Adrenal gland (tissue), 19 donors: ENCODE measurements at places on chromosomes 16 and 17. TPM values are rescaled to one million over a fixed set of nuclear protein-coding genes. Genes with fewer than 3 reads are reported as not detected.

GRCh38 chr17:31415004-31415454 lies 23.6 kb downstream of the RAB11FIP4 start:
- DNase-seq: no peak

Gene CHD9NB
- total RNA-seq: 0.54 TPM

DNA sequence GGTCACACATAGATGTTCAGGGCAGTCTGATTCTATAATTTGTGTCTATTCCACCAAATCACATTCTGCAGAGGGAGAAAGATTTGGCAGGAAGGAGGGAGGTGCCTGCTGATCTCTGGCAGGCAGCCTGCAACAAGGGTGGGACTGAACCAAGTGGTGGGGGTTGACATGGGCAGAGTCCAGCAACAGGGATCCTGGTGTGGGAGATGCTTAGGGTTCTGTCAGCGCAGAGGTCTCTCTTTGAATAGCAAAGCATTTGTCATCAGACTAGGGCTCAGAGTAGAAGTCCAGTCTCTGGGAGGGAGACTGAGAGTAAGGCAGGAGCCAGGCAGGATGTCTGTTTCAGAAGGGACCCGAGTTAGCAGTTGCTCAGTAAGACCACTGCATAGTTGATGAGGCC lies 94.6 kb downstream of the UTP18 start:
- DNase-seq: no peak

GRCh38 chr17:72604518-72604917 lies 483.7 kb downstream of the SOX9 start:
- DNase-seq: no peak

- peak; percentile 47 for DNase-seq
Observed at GRCh38 chr16:19389246-19389645, 28.4 kb upstream of the TMC5 start.

Gene KRT9
- total RNA-seq: not detected

GRCh38 chr17:10798332-10798749 lies 5.6 kb downstream of the TMEM238L start:
- DNase-seq: peak; percentile 22

Gene CD300C
- total RNA-seq: 3.1 TPM

DNA sequence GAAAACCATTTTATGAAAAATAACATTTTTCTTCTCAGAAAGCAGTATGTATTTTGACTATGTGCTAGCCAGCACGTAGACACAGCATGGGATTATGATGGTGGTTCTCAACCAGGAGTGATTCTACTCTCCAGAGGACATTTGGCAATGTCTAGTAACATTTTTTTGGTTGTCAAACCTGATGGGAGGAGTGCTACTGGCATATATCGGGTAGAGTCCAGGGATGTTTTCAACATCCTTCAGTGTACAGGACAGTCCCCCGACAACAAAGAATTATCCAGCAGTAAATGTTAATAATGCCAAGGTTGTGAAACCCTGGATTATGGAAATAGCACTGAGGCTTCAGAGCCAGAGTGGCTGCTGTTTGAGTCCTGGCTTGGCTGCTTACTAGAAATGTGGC lies 27.7 kb downstream of the AP2B1 start:
- no peak for DNase-seq

Gene ZG16B
- 0.41 TPM for total RNA-seq

DNA sequence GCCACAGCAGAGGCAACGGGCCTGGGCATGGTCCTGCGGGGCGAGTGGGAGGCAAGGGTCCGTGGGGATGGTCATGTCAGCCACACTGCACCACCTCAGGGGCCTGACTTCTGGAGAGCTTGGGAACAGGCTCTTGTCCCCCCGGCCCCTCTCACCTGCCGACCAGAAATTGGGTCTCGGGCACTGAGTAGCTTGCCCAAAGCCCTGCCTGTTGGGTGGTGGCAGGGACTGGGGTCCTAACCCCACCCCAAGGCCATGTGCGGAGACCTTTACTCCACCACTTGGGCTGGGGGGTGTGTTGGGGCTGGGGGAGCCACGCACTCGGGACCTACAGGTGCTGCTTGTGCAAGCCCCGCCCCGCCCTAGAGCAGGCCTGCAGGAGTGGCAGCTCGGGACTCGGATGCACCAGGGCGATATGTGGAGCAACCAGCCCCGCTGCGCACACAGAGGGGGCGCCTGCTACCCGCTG lies 24.2 kb upstream of the CHMP6 start:
- DNase-seq: no peak

- DNase-seq: no peak
Observed at GRCh38 chr17:10305398-10305797, 67.4 kb downstream of the MYH13 start.

Gene JPH3
- 3.2 TPM for total RNA-seq

Gene MT4
- total RNA-seq: not detected

DNA sequence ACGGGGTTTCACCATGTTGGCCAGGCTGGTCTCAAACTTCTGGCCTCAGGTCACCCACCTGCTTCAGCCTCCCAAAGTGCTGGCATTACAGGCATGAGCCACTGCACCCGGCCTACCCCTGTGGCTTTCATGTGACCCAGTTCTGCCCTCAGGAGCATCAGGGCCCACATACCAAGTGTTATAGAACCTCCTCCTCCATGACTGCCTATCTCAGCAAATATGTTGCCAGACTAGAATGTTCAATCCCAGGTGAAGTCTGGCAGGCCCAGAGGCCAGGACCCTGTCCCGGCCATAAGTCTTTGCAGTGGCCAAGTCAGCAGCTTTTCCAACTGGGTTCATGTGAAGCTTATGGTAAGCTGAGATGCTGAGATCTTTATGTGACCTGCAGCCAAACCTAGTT lies 9.8 kb upstream of the SMPD3 start:
- no peak for DNase-seq

DNA sequence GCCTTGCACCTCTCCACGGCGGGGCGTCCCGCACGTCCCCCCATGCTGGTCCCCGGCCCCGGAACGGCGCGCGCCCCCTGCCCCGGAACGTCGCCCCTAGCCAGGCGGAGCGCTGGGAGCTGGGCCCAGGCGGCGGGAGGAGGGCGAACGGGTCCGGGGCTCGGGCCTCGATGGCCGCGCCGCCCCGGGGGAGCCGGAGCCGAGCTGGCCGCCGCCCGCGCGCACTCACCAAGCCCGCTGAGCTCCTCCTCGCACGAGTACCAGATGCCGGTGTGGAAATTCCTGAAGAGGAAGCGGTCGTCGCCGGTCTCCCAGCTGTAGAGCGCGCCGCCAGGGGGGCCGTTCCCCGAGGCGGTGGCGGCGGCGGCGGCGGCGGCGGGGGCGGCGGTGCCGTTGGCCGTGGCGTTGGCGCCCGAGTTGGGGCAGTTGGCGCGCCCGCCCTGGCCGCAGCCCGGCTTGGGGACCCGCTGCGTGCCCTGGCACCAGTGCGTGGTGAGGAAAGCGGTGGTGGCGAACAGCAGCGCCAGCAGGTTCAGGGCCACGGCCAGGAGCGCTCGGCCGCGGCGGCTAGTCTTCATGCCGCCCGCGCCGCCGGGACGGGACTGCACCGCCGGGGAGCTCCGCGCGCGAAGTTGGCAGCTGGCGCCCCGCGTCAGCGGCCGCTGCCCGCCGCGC lies 530 bp downstream of the GSG1L start:
- DNase-seq: no peak

DNA sequence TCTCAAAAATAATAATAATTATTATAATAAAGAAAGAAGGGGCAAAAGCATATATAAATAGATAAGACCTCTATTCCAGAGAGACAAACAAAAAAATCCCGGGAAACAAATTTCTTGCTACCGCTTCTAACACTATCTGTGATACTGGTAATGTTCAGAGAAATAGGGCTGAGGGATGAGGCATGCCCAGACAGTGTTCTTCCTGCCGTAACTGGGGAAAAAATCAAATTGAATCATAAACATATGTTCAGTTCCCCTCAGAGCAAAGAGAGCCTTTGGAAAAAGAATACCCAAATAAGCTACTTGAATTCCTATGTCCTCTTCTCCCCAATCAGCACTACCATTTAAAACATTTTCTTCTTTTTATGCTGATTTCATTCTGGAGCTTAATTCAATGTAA lies 688.0 kb downstream of the KCNJ2 start:
- no peak for DNase-seq

GRCh38 chr17:77485089-77485833 lies 344.5 kb downstream of the SEC14L1 start:
- DNase-seq: no peak

Gene PIK3R6
- 1.1 TPM for total RNA-seq

Gene MT1E
- 421 TPM for total RNA-seq

DNA sequence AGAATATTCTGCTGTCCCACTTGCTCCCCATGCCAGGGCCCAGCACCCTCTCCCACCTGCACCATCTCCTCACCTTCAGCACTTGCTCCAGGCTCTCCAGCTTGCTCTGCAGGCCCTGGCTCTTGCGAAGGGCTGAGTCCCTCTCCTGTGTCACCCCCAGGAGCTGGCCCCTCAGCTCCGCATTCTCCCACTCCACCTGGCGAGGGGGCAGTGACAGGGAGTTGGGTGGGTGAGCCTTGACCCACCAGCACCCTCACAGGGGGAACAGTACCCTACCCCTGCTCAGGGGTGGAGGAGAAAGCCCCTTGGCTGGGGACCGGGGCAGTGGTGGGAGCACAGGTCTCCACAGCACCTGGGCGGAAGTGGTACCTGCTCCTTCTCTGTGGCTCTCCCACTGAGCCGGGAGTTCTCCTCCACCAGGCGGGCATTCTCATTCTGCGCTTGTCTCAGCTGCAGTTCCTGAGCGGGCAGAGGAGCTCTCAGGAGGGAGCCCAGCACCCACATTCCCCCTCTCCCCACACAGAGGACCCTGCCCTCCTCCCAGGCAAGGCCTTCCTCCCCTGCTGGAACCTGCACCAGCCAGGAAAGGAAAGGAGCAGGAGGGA lies 5.9 kb downstream of the TSPOAP1 start:
- DNase-seq: no peak

DNA sequence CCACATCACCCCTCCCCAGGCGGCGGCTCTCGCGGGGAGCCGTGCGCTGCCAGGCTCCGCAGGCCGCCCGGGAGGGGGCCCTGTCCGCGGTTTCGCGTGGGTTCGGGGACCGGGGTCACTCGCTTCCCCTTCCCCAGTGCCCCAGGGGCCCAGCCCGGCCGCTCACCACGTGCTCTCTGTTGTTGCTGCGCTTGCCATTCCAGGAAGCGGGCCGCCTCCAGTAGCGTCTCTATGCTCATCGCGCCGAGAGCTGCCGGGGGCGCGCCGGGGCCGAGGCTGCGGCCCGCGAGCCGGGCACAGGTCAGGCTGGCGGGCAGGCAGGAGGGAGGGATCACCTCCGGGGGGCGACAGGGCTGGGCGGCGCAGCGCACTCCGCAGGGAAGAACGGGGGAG lies 390 bp downstream of the MNT start:
- DNase-seq: peak; percentile 70

DNA sequence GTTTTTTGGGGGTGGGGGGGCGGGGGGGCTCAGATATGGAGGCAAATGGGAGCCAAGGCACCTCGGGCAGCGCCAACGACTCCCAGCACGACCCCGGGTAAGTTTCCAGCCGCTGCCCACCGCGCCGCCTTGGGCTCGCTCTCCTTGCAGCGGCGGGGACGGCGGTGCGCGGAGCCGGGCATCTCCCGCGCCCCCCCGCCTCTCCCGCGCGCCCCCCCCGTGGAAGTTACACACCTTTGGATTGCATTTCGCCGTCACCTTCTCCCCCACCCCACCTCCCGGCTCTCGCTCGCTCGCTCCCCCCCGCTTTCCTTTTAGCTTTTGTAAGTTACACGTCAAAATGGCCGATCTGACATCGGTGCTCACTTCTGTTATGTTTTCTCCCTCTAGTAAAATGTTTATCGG lies 387 bp downstream of the MSI2 start:
- peak; percentile 70 for DNase-seq

DNA sequence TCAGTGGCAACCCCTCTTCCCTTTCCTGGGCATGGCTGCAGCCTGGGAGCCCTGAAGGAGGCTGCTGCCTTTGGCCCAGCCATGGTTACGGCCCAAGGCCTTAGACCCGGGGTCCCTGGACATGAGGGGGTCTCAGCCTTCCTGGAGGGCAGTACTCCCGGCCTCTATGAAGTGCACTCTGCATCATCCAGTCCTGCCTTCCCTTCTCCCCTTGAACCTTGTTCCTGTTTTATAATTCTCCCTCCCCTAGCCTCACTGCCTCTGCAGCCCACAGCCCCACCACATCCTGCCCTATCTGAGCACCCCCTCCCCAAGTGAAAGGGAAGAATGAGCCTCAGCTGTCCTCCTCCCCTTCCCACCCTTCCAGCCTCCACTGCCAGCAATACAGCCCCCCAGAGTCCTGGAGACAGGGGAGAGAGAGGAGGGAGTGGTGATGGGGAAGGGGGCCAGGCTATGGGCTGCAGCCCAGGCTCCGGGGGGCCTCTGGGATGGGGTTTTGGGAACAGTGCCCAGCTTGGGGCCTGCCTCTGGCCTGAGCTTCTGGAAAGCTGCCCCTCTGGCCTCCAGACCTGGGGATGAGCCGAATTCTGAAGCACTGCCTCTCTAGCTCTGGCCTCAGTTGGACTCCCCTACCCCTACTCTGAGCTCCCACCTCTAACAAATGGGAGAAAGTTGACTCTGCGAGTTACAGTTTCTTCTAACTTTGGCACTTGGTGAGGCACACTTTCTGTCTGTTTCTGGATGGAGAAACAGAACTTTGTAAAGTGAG lies 7.6 kb downstream of the CCR7 start:
- DNase-seq: peak; percentile 19

Gene OR3A3
- not detected for total RNA-seq

Gene CLEC10A
- 14.1 TPM for total RNA-seq

DNA sequence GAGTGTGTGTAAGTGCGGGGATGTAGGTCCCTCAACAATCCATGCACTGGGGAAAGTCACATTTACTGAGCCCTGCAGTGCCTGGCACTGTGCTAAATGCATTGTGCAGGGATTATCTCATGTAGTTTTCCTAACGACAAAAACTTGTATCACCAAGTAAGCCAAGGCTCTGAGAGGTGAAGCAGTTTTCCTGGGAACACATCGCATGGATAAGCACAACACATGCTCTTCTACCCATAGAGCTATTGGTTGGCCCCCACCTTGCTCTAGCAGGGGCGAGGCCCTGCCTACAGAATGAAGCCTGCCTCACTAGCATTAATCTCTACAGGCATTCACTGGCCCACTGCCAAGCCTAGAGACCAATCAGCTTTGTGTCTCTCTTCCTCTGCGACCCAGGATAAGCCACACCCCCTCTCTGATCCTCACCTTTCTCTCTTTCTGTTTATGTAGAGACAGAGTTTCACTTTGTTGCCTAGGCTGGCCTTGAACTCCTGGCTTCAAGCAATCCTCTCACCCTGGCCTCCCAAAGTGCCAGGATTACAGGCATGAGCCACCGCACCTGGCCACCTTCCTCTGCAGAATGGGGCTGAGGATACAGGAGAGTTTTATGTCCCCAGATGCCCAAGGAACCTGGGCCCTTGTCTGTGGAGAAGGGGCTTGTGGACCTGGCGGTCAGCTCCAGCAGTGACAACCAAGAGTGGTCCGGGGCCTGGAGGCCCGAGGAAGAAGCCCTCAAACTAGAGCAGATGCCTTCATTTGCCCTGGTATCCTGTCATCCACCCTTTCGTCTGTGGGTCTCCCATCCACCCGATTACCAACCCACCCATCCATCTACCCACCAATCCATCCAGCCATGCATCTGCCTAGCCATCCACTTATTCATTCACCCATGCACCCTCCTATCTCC lies 12.8 kb downstream of the CDH16 start:
- no peak for DNase-seq
